ENCODE measurements at places on chromosomes 4 and X.
A peak's percentile ranks its signal among the peaks of the same experiment; 100 is the strongest.

GRCh38 chrX:134998246-134998645, 7.5 kb downstream of the SMIM10 start:
- DNase-seq: no peak

GRCh38 chr4:165201806-165202205, 5.6 kb upstream of the KLHL2 start:
- DNase-seq: no peak

DNA sequence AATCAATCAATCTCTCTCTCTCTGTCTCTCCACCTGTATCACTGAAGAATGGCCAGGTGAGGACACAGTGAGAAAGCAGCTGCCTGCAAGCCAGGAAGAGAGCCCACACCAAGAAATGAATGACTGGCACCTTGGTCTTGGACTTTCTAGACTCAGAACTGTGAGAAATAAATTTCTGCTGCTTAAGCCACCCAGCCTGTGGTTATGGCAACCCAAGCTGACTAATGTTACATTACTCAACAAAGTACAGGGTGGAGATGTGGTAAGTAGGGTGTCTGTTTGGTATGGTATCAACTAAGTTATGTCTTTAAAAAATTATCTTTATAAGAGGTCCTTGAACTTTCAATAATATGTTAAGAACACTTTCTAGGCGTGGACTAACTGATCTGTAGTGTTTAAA, 159.3 kb downstream of the EPHA5 start:
- no peak for DNase-seq

- no peak for DNase-seq
These were observed 7.4 kb downstream of the ANKRD37 start for GRCh38 chr4:185404031-185404430.

DNA sequence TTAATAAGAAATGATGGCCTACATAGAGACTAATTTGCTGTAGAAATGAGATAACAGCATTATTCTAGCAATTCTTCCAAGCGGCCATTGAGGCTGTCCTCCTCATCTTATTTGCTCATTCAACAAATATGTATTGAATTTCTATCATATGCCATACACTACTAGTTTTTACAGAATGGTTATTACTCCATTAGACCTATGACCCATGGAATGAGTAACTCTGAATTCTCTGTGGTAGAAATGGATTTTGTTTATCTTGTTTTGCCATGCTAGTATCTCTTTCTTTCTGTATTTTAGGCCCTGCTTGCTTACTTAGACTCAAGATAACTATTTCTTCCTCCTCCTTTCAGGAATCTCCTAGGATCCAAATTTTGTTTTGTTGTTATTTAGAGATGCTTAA, 103.5 kb downstream of the RPA4 start:
- no peak for DNase-seq

DNA sequence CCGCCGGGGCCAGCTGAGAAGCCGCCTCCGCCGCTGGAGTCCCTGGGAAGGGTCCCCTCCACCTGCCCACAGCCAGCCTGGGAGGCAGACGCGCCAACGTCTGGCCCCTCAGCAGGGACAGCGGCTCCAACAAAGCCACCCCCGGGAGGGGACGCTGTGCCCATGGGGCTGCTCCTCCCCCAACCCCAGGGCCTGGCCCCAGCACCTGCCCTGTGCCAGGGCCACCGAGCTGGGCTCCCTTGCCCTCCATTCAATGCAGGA, 6.1 kb upstream of the HMX1 start:
- no peak for DNase-seq

- peak; percentile 75 for DNase-seq
These were observed 66.0 kb downstream of the TRMT44 start for GRCh38 chr4:8506373-8507195.

GRCh38 chrX:47247206-47247998, 14.6 kb downstream of the USP11 start:
- DNase-seq: no peak

DNA sequence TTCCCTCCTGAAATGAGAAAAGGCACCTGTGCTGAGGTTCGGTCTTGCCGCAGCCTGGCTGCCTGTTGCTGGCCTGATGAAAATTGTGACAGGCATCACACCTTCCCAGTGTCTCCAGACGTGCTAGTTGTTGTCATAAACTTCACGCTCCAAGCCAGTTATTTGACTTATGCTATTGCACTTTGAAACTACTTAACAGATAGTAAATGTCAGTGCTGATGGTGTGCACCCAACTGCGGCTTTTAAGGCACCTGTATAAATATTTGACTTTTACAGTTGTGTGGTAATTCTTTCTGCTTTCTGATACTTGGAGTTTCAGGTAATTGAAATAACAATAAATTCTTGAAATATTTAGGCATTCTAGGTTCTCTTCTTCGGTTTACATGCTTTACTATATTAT, 1.8 kb downstream of the WWC2 start:
- DNase-seq: no peak

GRCh38 chr4:129972257-129972656, 876.3 kb downstream of the C4orf33 start:
- DNase-seq: peak; percentile 45

DNA sequence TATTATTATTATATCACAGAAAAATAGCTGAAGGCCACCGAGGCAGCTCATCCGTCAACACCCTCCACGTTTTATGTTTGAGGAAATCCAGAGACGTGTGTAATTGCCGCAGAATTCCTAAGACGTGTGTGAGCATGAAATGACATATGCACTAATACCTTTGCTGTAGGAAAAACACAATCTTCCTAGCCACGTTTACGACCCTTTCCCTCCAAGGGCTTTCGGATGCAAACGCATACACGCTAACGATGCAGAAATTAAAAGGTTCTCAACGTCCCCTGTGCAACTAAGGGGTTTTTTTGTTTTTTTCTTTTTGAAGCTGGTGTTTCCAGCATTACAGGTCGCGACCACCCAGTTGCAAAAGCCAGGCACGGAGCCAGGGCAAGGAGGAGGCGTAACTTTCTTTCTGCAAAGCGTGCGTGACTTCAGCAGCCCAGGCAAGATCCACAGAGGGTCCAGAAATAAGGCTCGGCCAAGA, 33.8 kb downstream of the CRLF2 start:
- DNase-seq: peak; percentile 64

- no peak for DNase-seq
These were observed 28.4 kb upstream of the CT47A1 start for GRCh38 chrX:121013897-121014455.

DNA sequence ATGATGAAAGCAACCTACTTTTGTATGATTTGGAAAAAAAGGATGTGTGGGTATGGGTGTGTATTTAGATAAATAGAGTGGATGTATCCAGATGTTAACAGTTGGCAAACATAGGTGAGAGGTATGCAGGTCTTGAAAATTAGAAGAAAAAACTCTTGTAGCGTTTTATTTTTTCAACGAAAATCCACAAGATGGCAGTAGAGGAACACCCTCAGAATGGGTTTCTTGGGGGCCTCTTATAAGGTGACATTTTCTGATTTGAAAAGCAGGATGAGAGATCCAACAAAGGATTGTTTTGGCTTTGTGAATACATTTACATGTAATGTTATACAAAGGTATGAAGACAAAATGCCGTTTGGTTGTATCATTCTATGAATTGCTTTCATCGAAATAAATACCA, 68.3 kb downstream of the FMR1NB start:
- no peak for DNase-seq

GRCh38 chrX:13495232-13495631, 74.2 kb upstream of the EGFL6 start:
- no peak for DNase-seq

- DNase-seq: no peak
These were observed 336.3 kb upstream of the BMP3 start for GRCh38 chr4:80694171-80694570.

DNA sequence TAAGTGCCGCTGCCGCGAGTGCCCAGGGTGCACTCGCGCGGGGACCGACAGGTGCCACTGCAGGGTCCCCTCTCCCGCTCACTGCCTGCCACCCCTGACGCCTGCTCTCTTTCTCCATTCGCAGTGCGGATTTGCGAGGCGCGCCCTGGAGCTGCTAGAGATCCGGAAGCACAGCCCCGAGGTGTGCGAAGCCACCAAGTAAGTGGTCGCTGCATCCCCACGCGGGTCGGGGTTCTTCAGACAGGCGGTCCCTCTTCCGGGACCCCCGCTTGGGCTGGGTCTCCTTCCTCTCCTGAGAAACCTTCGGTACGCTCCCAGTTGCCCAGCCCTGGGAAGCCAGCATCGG, 547 bp downstream of the GUCY1A1 start:
- no peak for DNase-seq

DNA sequence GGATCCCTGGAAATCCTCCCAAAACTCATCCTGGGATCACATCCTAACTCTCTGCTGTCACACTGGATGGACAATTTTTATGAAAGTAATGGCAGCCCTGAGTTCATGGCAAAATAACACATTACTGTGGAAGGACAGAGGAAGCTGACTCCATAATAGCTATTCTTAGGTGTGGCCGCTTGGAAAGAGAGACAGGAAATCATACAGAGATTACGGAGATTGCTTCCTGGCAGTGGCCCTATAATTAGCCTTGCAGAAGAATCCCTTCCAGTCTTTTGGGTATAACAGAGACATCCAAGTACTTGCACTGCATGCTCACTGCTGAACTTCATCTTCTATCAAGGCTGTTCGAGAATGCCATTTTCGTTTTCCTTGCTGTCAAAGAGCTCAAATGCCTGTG, 133.1 kb upstream of the VCX start:
- no peak for DNase-seq

GRCh38 chrX:13128104-13128503, 83.7 kb upstream of the FAM9C start:
- no peak for DNase-seq

DNA sequence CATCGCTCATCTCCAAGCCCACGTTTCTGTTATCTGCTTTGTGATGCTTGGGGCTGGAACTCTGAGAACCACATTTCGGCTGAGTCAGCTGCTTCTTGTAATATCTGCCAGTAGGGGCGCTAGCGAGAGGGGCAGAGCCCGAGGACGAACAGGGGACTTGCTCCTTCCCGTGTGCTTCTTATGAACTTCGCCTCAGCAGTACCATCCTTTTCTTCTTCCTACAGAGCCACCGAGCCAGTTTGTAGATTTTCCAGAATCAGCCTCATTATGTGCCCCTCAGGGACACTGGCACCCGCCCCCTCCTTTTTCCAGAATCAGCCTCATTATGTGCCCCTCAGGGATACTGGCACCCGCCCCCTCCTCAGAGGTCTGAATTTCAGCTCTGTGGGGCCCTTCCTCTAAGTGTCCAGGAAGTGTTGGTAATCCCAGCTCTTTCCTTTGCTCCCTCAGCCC, 441.7 kb upstream of the RASGEF1B start:
- DNase-seq: peak; percentile 85

- DNase-seq: no peak
These were observed 1.0 kb upstream of the UGT8 start for GRCh38 chr4:114597410-114598115.

DNA sequence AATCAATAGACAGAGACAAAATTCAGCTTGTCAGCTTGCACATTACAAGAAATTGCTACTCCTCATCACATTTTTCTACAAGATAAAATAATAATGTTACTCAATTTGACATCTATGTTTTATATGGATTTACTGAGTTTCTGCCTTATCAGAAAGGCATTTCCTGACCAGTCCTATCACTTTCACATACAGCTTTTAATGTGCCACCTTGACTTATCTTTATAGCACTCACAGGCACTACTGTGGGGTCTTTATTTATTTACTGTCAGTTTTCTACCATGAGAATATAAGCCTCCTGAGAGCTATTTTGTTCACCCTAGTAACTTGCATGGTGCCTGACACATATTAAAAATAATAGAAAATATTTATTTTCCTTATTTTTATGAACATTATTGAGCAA, 6.0 kb downstream of the NDST4 start:
- DNase-seq: no peak

- DNase-seq: no peak
These were observed 12.6 kb downstream of the SRD5A3 start for GRCh38 chr4:55358668-55359067.

DNA sequence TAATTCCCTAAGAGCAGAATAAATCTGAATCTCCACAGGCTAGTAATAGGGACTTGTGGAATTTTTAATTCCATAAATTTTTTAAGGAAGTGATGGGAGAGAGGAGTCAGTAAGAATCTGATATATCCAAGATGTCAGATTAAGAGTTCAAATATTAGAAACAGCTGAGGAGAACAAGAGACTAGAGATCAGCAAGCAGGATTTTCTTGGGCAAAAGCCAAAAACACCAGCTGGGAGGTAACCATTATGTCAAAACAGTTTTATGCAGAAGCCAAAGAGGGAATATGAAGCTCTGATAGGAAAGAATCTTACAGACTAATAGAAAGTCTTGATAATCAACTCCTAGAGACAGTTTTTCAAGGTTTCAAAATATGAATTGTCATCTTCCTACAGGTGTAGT, 72.2 kb upstream of the RBPJ start:
- DNase-seq: no peak

- DNase-seq: no peak
These were observed 73.6 kb downstream of the CEP44 start for GRCh38 chr4:174357321-174357720.

DNA sequence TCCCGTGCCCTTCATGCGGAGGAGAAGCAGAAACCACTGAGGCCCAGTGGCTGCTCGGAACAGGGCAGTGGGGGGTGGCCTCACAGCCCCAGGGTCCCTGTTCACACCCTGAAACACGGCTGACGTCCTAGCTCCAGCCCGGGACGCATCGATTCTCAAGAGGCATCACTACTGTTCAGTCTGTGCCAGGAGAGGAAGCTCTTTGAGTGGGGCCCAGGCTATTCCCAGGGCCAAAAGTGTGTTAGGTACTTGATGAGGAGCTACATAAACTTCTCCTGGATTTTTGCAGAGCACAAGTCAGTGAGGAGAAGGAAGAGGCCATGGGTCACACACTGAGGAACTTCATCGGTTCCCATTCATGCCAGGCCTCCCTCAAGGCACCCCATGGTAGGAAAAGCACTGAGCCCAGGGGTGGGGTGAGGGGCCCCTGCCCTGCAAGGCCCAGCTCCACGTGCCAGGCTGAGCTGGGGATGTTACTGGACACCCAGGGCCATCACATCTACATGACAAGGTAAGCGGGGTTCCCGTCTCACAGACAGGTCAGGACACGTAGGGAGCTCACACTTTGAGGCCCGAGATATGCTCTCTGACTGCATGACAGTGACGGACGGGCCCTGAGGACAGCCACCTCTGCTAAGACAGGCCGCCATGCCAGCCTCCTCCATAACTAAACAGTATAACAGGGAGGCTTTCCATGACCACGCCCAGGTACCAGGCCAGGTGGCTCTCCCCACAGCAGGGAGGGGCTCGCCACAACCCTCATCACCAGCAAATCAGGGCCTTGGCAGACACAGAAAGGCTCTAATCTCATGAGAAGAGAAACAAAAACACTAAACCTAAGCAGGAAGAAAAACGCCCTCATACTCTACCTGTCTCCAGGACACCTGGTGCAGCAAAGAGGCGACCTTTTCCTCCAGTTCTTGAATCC, 12.4 kb downstream of the TNIP2 start:
- DNase-seq: no peak

- DNase-seq: no peak
These were observed 296.2 kb upstream of the FAT1 start for GRCh38 chr4:187019896-187020295.

GRCh38 chr4:156971676-156972378, at the start of gene PDGFC:
PDGFC (minus strand) TSS chr4:156971799; CDS start chr4:156970903, 896 bp downstream.
- DNase-seq: peak; percentile 95

GRCh38 chr4:84877051-84877833, 89.2 kb downstream of the WDFY3 start:
- DNase-seq: peak; percentile 66

- no peak for DNase-seq
These were observed 68.1 kb downstream of the TMEM164 start for GRCh38 chrX:110070970-110071369.

- no peak for DNase-seq
These were observed 13.2 kb upstream of the CA5B start for GRCh38 chrX:15724911-15725310.

GRCh38 chrX:93419642-93420041, 253.7 kb downstream of the NAP1L3 start:
- no peak for DNase-seq

GRCh38 chr4:145770124-145770523, 90.2 kb downstream of the C4orf51 start:
- DNase-seq: no peak

Data from islet precursor cell (in vitro differentiated cells).